ENCODE measurements at places on chromosomes 4 and X.

DNA sequence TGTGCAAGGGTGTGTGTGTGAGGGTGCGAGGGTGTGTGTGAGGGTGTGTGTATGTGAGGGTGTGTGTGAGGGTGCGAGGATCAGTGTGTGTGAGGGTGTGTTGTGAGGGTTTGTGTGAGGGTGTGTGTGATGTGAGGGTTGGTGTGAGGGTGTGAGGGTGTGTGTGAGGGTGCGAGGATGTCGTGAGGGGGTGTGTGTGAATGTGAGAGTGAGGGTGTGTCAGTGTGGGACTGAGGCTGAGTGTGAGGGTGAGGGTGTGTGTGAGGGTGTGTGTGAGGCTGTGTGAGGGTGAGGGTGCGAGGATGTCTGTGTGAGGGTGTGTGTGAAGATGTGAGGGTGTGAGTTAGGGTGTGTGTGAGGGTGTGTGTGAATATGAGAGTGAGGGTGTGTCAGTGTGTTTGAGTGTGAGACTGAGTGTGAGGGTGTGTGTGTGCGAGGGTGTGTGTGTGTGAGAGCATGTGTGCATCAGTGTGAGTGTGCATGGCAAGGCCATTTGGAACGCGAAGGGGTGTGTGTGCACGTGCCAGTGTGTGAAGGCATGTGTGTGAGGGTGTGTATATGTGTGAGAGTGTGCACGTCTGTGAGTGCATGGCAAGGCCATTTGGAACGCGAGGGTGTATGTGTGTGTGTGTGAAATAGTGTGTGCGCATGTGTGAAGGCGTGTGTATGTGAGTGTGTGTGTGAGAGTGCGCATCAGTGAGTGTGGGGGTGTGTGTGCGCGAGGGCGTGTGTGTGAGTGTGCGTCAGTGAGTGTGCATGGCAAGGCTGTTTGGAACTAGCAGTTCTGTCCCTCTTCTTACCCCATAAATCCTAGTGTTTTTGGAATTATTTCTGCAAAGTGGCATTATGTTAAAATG is 69.8 kb downstream of the RGS12 start:
- DNase-seq = no peak

DNA sequence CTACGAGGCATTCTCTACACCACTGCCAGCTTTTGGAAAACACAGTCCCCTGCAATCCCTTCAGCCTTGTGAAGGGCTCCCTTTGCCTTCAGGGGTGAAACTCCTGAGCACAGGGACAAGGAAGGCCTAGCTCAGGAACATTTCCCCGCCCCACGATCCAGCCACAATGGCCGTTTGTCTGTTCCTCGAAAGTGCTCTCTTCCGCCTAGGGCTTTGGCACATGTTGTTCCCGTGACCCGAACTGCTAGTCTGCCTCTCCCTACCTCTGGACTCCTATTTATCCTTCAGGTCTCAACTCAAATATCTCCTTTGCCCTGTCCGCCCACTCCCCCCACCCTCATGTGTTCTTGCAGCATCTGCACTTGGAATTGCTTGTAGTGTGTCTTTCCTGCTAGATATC is 12.1 kb downstream of the FGD1 start:
- DNase-seq = no peak

GRCh38 chr4:14264437-14264836 is 636.9 kb upstream of the BOD1L1 start:
- no peak for DNase-seq

GRCh38 chr4:39464886-39465501 is 6.1 kb downstream of the LIAS start:
- DNase-seq = peak; percentile 65

DNA sequence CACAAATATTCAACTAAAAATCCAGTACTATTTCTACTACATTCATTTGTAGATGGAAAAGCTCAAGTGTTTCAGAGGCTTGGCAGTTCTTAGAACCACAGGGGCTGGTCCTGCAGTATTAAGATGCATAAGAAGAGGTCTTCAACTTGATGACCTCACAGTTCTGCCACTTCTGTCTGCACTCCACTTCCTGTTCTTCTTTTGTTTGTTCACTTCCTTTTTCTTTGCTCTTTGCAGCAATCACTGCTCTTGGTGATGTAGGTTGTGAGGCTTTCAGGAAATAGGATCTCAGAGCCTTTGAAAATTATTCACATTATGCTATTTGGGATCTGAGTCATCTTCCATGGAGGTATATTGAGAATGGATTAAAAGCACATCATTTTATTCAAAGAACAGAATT is 602.0 kb upstream of the CPEB2 start:
- DNase-seq = no peak

GRCh38 chr4:146040623-146041022 is 102.0 kb upstream of the ZNF827 start:
- DNase-seq = no peak

DNA sequence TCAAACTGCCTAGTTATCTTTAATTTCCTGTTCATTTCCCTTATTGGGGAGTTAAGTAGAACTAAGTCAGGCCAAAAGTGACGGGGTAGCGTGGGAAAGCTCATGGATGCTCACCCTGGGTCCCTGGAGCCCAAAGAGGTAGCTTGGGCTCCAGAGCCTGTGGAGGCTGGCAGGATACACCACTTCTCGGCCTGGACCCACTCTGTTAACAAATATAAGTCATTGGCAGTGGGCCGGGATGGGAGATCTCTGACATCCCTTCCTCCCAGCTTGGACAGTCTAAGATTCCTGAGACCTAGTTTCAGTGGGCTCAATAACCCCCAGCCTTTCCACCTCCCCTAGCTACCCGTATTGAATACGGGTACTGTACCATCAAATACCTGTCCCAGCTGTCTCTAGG is 106.1 kb downstream of the EFNB1 start:
- no peak for DNase-seq

- no peak for DNase-seq
Measured at GRCh38 chr4:5755679-5756078, 44.7 kb downstream of the EVC start.

GRCh38 chr4:120202222-120202621 is 135.6 kb upstream of the MAD2L1 start:
- DNase-seq = no peak

DNA sequence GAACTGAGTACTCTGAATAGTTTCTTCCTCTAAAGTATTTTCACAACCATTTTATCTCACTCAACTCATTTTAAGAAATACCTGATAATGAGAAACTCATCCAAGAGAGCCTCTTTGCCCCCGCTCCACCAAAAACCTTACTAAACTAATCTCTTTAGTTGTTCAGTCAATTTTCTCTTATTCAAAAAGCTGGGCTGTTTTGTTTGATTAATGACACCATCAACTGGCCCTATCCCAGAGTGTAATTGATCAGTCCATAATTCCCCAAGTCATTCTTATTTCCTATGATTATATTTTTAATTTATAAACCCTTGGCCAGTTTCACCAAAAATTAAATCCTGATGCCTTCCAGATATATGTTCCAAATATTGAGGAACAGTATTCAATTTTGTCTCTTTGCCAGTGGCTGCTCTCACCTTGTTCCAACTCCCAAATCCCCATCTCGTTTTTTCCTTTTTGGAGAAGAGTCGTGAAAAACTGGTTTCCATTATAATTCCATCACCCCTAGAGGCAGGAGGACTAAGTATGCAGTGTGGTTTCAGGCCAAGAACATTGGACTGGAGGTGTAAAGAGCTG is 10.4 kb downstream of the LIMCH1 start:
- DNase-seq = no peak

GRCh38 chrX:131402124-131402811 is 113.2 kb upstream of the IGSF1 start:
- no peak for DNase-seq

- no peak for DNase-seq
Measured at GRCh38 chrX:150543230-150544155, 24.9 kb upstream of the MTM1 start.

DNA sequence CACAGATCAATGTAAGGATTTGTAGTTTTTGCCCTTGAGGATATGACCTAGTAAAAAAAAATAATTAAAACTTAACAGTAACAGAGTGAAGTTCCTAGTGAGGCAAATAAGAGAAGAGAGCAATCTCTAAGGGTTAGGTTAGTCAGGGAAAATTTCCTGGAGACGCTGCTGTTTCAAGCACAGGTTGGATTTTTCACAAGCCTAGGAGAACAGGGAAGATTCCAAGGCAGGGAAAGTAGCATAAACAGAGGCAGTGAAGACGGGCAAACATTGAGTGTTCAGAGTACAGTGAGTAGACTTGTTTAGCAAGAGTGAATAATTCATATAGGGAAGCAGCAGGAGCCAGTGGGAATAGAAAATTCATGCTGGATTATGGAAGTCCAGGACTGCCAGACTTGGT is 212.8 kb downstream of the SPANXN3 start:
- no peak for DNase-seq

- no peak for DNase-seq
Measured at GRCh38 chrX:114650351-114650750, 66.5 kb downstream of the HTR2C start.

- peak; percentile 66 for DNase-seq
Measured at GRCh38 chrX:154441984-154442707, 1.8 kb upstream of the FAM50A start.

- no peak for DNase-seq
Measured at GRCh38 chrX:151974336-151975227, at the start of gene GABRE. Gene GABRE (minus strand): TSS chrX:151974676. CDS start chrX:151974625, 51 bp downstream.

DNA sequence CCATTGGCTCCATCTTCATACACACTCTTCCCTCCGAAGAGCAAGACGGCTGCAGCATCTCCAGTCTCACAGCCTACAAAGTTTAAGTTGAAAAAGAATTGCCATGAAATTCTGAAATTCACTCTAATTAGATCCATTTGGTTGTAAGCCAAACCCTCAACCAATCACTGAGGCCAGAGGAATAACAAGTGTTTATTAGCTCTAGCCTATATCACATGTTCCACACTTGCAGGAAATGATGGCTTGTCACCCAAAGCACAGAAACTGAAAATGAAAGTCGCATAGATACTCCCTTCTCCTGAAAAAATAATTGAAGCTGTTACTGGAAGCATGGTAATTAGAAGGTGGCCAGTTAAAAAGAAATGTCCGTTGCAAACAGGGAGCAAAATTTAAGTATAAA is 1071.8 kb downstream of the CCSER1 start:
- no peak for DNase-seq

DNA sequence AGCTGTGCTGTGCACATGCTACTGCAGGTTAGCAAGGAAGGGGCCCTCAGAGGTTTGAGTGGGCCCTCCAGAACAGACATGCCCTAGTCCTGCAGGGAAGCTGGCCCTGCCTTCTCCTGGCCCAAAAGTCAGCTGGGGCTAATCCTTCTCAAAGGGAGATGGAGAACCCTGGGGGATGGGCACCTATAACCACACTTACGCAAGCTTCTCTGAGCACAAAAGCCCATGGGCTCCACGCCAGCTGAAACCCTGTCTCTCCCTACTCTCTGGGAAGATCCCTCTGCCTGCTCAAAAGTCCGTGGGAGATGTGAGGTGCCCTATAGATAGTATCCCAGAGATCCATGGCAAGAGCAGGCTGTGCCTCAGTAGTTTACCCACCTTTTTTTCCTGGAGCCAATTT is 58.9 kb upstream of the DKK2 start:
- no peak for DNase-seq

- DNase-seq = no peak
Measured at GRCh38 chr4:74330295-74330750, 22.1 kb downstream of the EPGN start.

- DNase-seq = peak; percentile 59
Measured at GRCh38 chr4:127203562-127204200, 429.1 kb upstream of the INTU start.

DNA sequence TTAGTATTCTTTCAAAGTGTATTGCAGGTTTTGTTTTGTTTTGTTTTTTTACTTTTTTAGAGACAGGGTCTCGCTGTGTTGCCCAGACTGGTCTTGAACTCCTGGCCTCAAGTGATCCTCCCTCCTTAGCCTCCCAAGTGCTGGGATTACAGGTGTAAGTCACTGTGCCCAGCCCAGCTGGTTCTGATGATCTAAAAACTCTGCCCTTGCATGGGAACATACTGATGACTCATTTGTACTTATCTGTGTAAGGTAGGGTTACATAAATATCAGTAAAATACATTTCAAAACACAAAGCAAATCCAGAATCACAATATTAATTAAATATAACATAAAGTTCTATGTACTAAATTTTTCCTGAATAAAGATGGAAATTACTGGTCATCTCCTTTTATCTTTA is 7.4 kb upstream of the SLC9B1 start:
- DNase-seq = peak; percentile 19
